ENCODE measurements at places on chromosomes 5 and 9.

GRCh38 chr5:57439601-57440000 is 43.0 kb downstream of the ACTBL2 start:
- DNase-seq, result no peak
- no peaks in the 10 kb centered on the region for H3K36me3 ChIP-seq
- peaks cover 11% of the 10 kb centered on the region for H3K4me1 ChIP-seq
- no peak overlapping the region for H3K27ac ChIP-seq

- no peak for DNase-seq
- H3K36me3 ChIP-seq, result no peaks in the 10 kb centered on the region
- H3K4me3 ChIP-seq, result no peak overlapping the region
- no peak overlapping the region for H3K27ac ChIP-seq
Observed at GRCh38 chr9:92890761-92891160, 12.9 kb upstream of the ZNF484 start.

DNA sequence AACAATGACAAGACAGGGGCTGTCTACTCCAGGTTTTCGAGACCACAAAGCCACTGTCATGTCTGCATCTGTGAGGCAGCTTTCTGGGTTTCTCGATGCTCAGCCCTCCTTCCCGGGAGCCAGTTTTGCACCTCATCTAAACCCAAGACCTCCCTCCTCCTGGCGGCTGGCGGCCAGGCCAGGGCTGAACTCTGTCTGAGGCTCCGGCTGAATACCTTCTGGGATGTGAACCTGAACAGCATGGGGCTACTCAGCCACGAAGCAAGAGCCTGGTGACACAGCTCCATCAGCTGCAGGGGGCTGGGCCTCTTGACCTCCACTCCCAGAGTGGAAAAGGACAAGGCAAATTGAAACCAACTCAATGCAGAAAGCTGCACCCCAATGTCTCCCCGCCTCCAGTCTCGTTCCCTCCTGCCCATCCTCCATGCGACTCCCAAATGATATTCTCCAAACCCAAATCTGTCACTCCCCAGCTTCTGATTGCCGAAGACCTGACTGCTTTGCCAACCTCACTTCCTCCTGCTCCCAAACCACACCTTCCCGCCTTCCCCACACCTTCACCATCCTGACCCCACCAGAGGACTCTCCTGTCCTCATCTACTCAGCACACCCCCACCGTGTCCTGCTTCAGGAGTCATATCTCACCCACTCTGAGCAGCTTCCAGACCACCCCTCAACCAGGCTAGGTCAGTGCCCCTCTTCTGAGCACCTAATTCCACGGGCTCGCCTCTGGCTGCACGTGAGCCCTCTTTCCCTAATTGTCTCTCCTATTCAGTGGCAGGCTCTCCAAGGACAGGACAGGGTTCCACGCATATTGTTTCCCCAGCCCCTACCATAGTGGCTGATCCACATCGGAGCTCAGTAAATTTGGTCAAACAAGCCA is 4.5 kb downstream of the ANKS6 start:
- no peak overlapping the region for H3K27ac ChIP-seq
- no peak for DNase-seq
- H3K4me1 ChIP-seq, result peaks cover 20% of the 10 kb centered on the region

- peak; percentile 18 for DNase-seq
- no peaks in the 10 kb centered on the region for H3K36me3 ChIP-seq
- no peak overlapping the region for H3K27ac ChIP-seq
- peaks cover 20% of the 10 kb centered on the region for H3K27me3 ChIP-seq
- H3K4me1 ChIP-seq, result no peaks in the 10 kb centered on the region
- H3K4me3 ChIP-seq, result no peak overlapping the region
Observed at GRCh38 chr5:141814064-141814964, 63.9 kb downstream of the PCDH1 start.

- H3K27ac ChIP-seq, result no peak overlapping the region
- no peaks in the 10 kb centered on the region for H3K36me3 ChIP-seq
- DNase-seq, result no peak
- H3K4me3 ChIP-seq, result no peak overlapping the region
- no peaks in the 10 kb centered on the region for H3K4me1 ChIP-seq
Observed at GRCh38 chr5:41955432-41956024, 30.4 kb downstream of the FBXO4 start.
